ENCODE measurements at places on chromosomes 1 and 21. TPM values are rescaled to one million over a fixed set of nuclear protein-coding genes. Genes with fewer than 3 reads are reported as not detected.

HORMAD1 gene
- total RNA-seq = not detected

CRYBG2 gene
- 3.0 TPM for total RNA-seq

ASPM gene
- under 0.01 TPM for total RNA-seq

HMCN1 gene
- 92.9 TPM for total RNA-seq

PTPN7 gene
- not detected for total RNA-seq

PDC gene
- not detected for total RNA-seq

SH2D2A gene
- total RNA-seq = 6.0 TPM

KRTAP13-2 gene
- not detected for total RNA-seq

MYBPH gene
- not detected for total RNA-seq

ZNF648 gene
- total RNA-seq = 1.8 TPM

BNIPL gene
- 0.24 TPM for total RNA-seq

TACSTD2 gene
- 0.73 TPM for total RNA-seq

JTB gene
- total RNA-seq = 91.1 TPM

MASP2 gene
- not detected for total RNA-seq

HPCAL4 gene
- not detected for total RNA-seq

TSNAX gene
- total RNA-seq = 64.0 TPM

SLC45A1 gene
- 13.8 TPM for total RNA-seq

IL24 gene
- not detected for total RNA-seq

TXNDC12 gene
- total RNA-seq = 5.9 TPM
